ENCODE measurements at places on chromosomes 5 and 9.

GRCh38 chr9:132797861-132798659 is 80.0 kb downstream of the AK8 start:
- DNase-seq = no peak

DNA sequence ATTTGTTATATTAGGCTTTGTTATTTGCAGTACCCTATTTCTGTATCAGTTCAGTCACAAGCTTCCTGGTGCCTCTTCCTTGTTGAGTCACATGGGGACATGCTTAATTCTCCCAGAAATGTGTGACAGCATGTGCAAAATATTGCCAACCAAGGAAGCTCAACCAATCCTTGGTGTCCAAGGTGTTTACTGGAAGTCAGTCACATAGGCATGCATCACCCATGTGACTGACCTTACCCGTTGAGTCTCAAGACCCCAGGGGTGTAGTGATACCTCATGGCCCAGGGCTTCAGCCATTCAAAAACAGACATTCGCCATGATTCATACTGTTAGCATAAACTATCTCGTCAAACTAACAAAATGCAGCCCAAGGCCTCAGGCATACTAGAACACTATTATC is 9.3 kb upstream of the ANKDD1B start:
- DNase-seq = no peak

DNA sequence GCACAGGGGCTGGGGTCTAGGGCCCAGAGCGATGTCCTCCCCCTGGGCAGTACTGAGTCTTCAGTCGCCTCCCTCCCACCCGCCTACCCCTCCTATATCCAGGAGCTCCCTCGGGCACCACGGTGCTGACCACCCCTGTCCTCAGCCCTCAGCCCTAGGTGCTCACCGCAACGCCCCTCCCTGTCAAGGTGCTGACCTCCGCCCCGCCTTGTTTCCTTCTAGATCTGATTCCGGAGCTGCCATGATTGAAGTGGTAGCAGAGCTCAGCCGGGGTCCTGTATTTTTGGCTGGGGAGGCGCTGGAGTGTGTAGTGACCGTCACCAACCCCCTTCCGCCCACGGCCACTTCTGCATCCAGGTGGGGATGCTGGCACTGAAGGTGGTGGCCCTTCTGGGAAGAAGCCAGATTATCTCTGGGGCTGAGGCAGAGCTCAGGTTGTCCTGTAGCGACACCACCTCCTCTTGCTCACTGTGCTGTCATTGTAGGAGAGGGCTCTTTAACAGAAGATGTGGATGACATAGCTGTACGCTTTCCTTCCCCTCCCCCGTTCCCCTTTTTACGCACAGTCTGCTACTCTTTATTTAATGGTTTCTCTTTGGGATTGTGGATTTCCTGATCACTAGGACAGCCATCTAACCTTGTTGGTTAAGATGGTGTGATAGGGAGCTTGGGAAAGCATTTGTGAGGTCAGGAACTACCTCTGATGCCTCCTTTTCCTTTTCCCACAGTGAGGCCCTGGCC is 598 bp downstream of the RGP1 start:
- DNase-seq = peak; percentile 58

GRCh38 chr9:128271112-128271511 is 4.7 kb downstream of the GOLGA2 start:
- DNase-seq = no peak

GRCh38 chr5:102719886-102720285 is 35.2 kb upstream of the PAM start:
- DNase-seq = no peak

GRCh38 chr5:150338546-150338945 is 19.0 kb upstream of the TCOF1 start:
- DNase-seq = no peak

DNA sequence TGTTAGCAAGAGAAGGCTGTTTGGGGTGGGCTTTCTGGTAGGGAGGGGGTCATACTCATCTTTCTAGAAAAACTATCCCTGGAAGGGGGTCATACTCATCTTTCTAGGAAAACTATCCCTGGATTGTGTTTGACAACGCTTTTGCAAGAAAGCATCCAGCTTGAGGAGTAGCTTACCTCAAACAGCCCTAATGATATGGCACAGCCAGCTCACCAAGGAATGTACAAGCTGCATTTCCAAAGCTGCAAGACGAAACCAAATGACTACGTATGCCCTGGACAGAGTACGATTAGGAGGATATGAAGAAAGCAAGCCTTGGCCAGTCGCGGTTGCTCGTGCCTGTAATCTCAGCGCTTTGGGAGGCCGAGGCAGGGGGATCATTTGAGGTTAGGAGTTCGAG is 63.4 kb downstream of the KLF4 start:
- DNase-seq = no peak

Data from activated CD4-positive, alpha-beta T cell treated with anti-CD3 and anti-CD28 coated beads, Interleukin-10, Interleukin-2, amounts not matched to agents 100 ng/mL and 50 ng/mL, durations not matched to agents 16 hours and 8 hours (primary cell).